ENCODE measurements at places on chromosomes 4 and X. TPM values are rescaled to one million over a fixed set of nuclear protein-coding genes. Genes with fewer than 3 reads are reported as not detected.

- no peak for DNase-seq
Measured at GRCh38 chrX:7247346-7247745, 99.4 kb upstream of the PUDP start.

DNA sequence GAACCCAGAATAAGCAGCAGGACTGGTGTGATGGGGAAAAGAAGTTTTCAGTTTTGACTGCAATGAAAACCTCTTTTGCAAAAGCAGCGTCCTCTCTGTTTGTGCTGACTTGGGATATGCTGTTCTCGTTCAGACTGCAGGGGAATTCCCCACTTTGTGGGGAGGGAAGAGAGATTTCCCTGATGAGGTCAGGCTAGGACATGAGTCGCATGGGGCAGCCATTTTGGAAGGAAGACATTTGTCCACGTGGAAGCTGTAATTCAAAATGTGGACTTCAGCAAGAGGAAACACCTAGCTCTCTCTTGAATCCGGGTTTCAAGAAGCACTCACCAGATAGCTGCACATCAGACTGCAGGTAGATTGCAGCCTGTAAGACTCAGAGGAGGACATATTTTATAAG lies 39.3 kb downstream of the ING2 start:
- DNase-seq: no peak

GRCh38 chr4:133866328-133866699 lies 335.3 kb downstream of the PABPC4L start:
- no peak for DNase-seq

DNA sequence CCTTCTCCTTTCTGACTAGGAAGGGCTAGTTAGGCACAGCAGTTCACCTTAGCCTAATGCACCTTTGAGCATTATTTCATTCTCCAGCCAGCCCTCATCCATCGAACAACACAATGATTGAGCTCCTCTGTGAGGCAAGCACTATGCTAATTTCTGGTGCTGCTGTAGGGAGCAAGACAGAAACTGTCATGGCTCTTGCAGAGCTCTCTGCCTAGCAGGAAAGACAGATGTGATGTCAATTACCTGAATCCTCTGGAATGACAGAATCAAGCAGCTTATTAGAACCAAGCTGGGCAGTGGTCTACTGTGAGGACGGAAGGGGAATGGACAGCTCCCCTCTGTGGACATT lies 256.1 kb upstream of the NOCT start:
- no peak for DNase-seq

- DNase-seq: no peak
Measured at GRCh38 chr4:8141935-8142334, 16.7 kb downstream of the ABLIM2 start.

DNA sequence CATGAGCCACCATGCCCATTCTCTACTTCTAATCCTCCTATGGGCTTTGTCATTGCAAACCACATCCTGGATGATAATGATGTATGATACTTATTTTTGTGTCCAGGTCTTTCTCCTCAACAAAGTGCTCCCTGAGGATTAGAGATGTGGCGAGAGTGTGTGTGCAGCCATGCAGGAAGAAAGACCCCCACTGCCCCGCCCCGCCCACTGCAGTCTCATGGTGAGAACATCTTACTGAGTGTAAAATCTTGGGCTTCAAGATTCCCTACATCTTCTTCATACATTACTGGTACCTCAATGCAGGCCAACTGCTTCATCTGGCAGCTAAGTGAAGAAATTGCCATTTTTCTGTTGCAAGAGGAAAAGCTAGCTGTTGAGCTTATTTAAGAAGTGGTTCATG lies 25.9 kb upstream of the MAP3K15 start:
- DNase-seq: no peak

DNA sequence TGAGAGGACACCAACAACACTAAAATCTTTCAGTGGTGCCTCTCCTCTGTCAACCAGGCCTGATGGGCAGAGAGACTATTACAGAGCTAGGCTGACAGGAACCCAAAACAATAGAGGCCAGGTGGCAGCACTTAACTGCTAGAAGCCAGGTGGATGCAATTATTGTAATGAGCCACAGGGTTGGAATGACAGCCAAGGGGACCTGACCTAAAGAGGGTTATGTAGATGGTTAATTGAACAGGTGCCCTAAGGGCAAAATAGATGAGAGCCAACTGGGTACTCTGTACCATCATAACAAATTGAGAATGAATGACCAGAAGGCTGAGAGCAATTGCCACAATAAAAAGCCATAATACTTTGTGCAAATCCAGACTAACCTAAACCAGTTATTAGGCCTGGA lies 24.7 kb upstream of the FRAS1 start:
- DNase-seq: no peak

BGN gene
- not detected for polyA plus RNA-seq

NEXMIF gene
- polyA plus RNA-seq: 0.82 TPM

CYTL1 gene
- not detected for polyA plus RNA-seq

DAPP1 gene
- 17.7 TPM for polyA plus RNA-seq

Data from naive thymus-derived CD4-positive, alpha-beta T cell (primary cell).